Upper lobe of right lung (tissue), 1 donor: ENCODE measurements at places on chromosomes 11 and 22.

GRCh38 chr22:24975813-24976341 lies 23.4 kb downstream of the KIAA1671 start:
- H3K27ac ChIP-seq = peak overlapping the region; percentile 42
- H3K27me3 ChIP-seq = no peaks in the 10 kb centered on the region
- no peak overlapping the region for H3K4me3 ChIP-seq
- peaks cover 14% of the 10 kb centered on the region for H3K4me1 ChIP-seq

GRCh38 chr22:41659941-41660340 lies 28.7 kb downstream of the SNU13 start:
- H3K27ac ChIP-seq = no peak overlapping the region
- H3K4me1 ChIP-seq = no peaks in the 10 kb centered on the region
- no peaks in the 10 kb centered on the region for H3K27me3 ChIP-seq
- H3K36me3 ChIP-seq = peaks cover 99% of the 10 kb centered on the region
- DNase-seq = no peak

- no peak overlapping the region for H3K27ac ChIP-seq
- peak; percentile 6 for DNase-seq
- no peak overlapping the region for H3K4me3 ChIP-seq
- no peaks in the 10 kb centered on the region for H3K4me1 ChIP-seq
Measured at GRCh38 chr22:47160781-47161520, 398.5 kb downstream of the TBC1D22A start.

GRCh38 chr11:94938095-94939055 lies 35.0 kb downstream of the CWC15 start:
- H3K27ac ChIP-seq = peak overlapping the region; percentile 15
- no peaks in the 10 kb centered on the region for H3K36me3 ChIP-seq
- H3K4me3 ChIP-seq = no peak overlapping the region
- H3K27me3 ChIP-seq = no peaks in the 10 kb centered on the region
- DNase-seq = no peak

GRCh38 chr11:124863826-124864165 lies 1.4 kb upstream of the ROBO3 start:
- H3K27ac ChIP-seq = no peak overlapping the region
- no peak for DNase-seq
- H3K27me3 ChIP-seq = peaks cover 72% of the 10 kb centered on the region
- no peak overlapping the region for H3K4me3 ChIP-seq

- peaks cover 4% of the 10 kb centered on the region for H3K27me3 ChIP-seq
- H3K27ac ChIP-seq = no peak overlapping the region
- H3K4me1 ChIP-seq = no peaks in the 10 kb centered on the region
- H3K36me3 ChIP-seq = no peaks in the 10 kb centered on the region
- no peak for DNase-seq
- no peak overlapping the region for H3K4me3 ChIP-seq
Measured at GRCh38 chr11:119853581-119854360, 124.8 kb upstream of the NECTIN1 start.

DNA sequence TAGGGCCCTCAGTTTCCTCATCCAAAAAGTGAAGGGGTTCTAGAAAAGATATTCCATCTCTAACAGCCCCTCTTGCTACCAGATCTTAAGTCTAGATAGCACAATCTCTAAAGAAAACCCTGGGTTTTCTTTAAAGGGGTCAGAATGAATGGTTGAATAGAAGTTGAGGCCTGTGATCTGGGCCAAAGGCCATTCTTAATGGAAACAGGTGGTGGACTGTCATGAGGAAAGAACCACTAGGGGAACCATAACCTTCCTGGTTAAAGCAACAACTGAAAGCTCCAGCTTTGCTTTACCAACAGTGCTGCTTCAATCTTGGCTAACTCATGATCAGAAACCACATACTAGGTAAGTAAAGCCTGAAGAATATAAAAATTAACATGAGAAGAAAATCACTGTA lies 1.8 kb downstream of the CELF1 start:
- H3K4me1 ChIP-seq = peaks cover 55% of the 10 kb centered on the region
- DNase-seq = no peak
- peak overlapping the region; percentile 94 for H3K4me3 ChIP-seq

DNA sequence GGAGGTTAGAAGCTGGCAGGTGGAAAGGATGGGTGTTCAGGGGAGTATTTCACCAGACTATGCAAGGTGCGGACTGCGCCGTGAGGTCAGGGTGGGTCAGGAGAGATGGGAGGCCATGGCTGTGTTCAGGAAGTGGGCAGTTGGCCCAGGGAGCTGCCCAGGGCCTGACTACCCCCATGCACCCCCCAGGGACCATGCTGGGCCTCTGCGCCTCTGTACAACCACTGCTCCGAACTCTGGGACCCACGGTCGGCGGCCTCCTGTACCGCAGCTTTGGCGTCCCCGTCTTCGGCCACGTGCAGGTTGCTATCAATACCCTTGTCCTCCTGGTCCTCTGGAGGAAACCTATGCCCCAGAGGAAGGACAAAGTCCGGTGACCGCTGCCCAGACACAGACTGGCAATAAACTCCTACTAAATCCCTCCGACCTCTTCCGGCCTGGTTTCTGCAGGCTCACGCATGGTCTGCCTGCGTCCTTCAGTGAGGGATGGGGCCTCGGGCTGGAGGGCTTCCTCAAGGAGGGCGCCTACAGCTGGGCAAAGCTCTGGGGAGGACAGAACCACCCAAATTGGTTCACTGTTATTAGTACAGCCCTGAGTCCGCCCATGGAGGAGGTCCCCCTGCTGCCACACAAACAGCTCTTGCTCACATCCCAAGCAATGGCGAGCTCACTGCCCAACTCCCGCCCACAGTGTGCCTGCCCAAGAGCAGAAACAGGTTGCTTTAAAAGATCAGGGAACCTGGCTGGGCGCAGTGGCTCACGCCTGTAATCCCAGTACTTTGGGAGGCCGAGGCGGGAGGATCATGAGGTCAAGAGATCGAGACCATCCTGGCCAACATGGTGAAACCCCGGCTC lies 4.2 kb downstream of the PHLDA2 start:
- no peak for DNase-seq
- no peak overlapping the region for H3K4me3 ChIP-seq
- H3K4me1 ChIP-seq = peaks cover 14% of the 10 kb centered on the region
- peaks cover 14% of the 10 kb centered on the region for H3K27me3 ChIP-seq
- H3K36me3 ChIP-seq = no peaks in the 10 kb centered on the region

DNA sequence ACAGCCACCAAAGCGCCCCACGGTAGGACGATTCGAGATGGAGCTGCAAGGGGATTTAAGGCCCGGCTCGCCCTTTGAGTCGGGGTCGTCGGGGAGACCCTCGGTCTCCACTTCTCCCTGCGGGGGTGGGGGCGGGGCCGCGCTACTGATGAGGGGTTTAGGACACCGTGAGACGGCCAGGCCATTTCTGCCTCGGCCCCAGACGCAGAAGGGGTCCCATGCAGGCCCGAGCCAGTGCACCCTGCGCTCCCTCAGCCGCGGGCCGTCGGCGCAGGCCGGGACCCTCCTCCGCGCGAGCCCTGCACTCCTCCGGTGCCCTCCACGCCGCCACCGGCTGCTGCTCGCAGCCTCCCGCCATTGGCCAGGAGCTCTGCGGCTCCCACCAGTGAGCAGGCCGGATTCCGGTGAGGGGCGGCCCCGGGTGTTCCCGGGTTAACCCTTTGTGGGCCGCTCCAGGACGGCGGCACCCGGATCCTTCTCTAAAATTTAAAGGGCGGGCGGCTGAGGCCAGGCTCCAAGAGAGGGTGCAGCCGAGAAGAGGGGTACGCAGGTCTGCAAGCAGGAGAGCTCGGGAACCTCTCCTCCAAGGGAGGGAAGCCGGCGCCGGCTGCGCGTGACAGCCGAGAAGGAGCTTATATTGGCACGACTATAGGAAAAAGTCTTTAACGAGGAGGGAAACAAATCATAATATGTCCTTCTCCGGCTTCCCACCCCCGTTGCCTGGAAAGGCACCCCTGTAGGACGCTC lies 18.0 kb downstream of the CREB3L1 start:
- peaks cover 11% of the 10 kb centered on the region for H3K27me3 ChIP-seq
- peaks cover 40% of the 10 kb centered on the region for H3K4me1 ChIP-seq
- H3K27ac ChIP-seq = no peak overlapping the region
- peak overlapping the region; percentile 53 for H3K4me3 ChIP-seq
- no peaks in the 10 kb centered on the region for H3K36me3 ChIP-seq

DNA sequence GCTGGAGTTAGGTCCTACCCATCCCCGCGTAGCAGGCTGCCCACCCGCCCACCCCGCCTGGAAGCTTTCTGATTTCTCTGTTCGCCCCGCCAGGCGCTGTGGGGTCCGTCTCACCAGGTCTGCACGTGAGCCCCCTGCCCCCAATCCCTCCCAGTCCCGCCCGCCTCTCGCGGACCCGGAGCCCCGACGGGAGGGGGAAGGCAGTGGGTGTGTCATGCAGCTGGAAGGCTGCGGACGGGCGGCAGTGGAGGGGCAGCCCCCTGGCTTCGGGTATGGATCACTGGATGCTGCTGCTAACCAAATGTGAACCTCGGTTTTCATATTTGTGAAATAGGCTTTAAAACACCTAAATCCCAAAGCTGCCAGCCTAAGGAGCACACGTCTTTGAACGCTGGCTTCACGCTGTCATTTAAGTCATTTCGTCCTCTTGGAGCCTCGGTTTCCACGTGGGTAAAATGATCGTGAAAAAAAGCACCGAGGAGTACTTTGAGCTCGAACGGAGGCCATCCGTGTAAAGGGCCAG lies 568 bp upstream of the BIK start:
- H3K27ac ChIP-seq = no peak overlapping the region
- no peak for DNase-seq
- H3K27me3 ChIP-seq = peaks cover 30% of the 10 kb centered on the region
- H3K36me3 ChIP-seq = no peaks in the 10 kb centered on the region
- peak overlapping the region; percentile 68 for H3K4me3 ChIP-seq

DNA sequence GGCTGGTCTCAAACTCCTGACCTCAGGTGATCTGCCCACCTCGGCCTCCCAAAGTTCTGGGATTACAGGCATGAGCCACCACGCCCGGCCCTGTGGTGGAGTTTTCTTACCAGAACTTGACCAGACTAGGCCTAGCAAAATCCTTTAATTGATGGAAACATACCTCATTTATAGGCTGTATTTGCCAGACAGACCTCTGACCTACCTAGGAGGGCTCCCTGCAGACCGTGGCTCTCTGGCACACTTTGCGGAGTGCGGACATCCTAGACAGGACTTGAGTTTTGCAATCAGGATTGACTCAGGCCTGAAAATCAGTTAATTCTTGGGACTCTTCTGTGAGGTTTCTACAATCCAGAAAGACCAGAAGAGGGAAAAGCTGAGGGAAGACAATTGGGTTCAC lies 53.1 kb downstream of the FEZ1 start:
- H3K4me3 ChIP-seq = no peak overlapping the region
- H3K36me3 ChIP-seq = no peaks in the 10 kb centered on the region
- H3K27me3 ChIP-seq = no peaks in the 10 kb centered on the region
- no peak overlapping the region for H3K27ac ChIP-seq
- no peak for DNase-seq
- H3K4me1 ChIP-seq = no peaks in the 10 kb centered on the region

GRCh38 chr11:118789501-118790356 lies 1.2 kb downstream of the DDX6 start:
- H3K4me1 ChIP-seq = peaks cover 43% of the 10 kb centered on the region
- H3K4me3 ChIP-seq = peak overlapping the region; percentile 95
- peaks cover 16% of the 10 kb centered on the region for H3K36me3 ChIP-seq
- peak overlapping the region; percentile 100 for H3K27ac ChIP-seq

DNA sequence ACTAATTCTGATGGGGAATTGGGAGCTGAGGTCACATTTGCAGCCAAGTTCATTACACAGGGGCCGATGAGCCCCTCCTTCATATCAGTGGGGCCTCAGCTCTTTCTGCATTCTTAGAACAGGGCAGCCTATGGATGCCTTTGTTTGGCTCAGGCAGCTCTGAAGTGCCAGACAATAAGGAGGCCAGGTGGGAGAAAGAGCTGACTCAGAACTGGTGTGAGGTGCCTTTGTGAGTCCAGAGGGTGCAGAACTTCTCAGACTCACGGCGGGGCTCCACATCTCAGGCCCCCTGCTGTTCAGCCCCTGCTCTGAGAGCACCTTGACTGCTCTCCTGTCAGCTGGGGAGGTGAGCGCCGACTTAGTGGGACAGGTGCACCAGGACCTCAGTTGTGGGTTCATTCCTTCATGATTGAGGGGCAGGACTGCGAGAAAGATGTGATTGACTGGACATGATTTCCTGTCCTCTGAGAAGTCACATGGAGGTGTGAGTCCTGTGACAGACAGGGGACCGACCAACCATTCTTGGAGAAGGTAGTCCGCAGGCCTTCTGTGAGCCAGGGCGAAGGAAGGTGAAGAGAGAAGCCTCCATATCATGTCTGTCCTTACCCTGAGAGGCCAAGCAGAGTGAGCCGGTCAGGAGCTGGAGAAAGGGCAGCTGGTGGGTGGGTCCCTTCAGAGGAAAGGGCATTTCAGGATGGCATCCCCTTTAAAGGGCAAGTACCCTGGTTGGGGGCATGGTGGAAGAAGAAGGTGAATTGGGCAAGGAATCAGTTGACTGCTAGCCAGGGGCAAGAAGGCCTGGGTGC lies 245.0 kb upstream of the TBCEL start:
- no peak overlapping the region for H3K4me3 ChIP-seq
- H3K27ac ChIP-seq = no peak overlapping the region
- H3K4me1 ChIP-seq = no peaks in the 10 kb centered on the region
- no peaks in the 10 kb centered on the region for H3K27me3 ChIP-seq
- H3K36me3 ChIP-seq = no peaks in the 10 kb centered on the region

GRCh38 chr11:15969701-15970329 lies 386.5 kb downstream of the SOX6 start:
- peaks cover 23% of the 10 kb centered on the region for H3K4me1 ChIP-seq
- no peak for DNase-seq
- peak overlapping the region; percentile 11 for H3K4me3 ChIP-seq
- H3K36me3 ChIP-seq = no peaks in the 10 kb centered on the region

DNA sequence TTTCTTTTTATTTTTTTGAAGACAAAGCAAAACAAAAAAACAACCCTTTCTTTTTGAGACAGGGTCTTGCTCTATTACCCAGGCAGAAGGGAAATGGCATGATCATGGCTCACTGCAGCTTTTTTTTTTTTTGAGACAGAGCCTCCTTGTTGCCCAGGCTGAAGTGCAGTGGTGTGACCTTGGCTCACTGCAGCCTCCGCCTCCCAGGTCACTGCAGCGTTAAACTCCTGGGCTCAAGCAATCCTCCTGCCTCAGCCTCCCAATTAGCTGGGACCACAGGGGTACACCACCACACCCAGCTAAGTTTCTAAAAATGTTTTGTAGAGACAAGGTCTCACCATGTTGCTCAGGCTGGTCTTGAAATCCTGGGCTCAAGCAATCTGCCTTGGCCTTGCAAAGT lies 124.6 kb downstream of the ABTB2 start:
- no peak for DNase-seq
- H3K36me3 ChIP-seq = no peaks in the 10 kb centered on the region
- no peak overlapping the region for H3K27ac ChIP-seq
- H3K4me3 ChIP-seq = no peak overlapping the region
- peaks cover 7% of the 10 kb centered on the region for H3K4me1 ChIP-seq
- H3K27me3 ChIP-seq = no peaks in the 10 kb centered on the region
